GM23338 (cell line): ENCODE measurements at places on chromosomes 2 and 18. TPM values are rescaled to one million over a fixed set of nuclear protein-coding genes. Genes with fewer than 3 reads are reported as not detected.
A peak's percentile ranks its signal among the peaks of the same experiment; 100 is the strongest.

GRCh38 chr18:9681217-9681616 is 26.9 kb upstream of the RAB31 start:
- H3K4me3 ChIP-seq = no peak overlapping the region
- no peaks in the 10 kb centered on the region for H3K36me3 ChIP-seq
- H3K4me1 ChIP-seq = no peaks in the 10 kb centered on the region
- H3K27ac ChIP-seq = no peak overlapping the region

RAB31 gene
- 18.8 and 33.8 TPM in 2 replicates for total RNA-seq

- H3K27me3 ChIP-seq = no peaks in the 10 kb centered on the region
- H3K4me1 ChIP-seq = 0 out of 2 replicates have a peak, but pooled peaks cover 3% of the 10 kb centered on the region
- no peaks in the 10 kb centered on the region for H3K36me3 ChIP-seq
These were observed 262.5 kb upstream of the RAB6C start for GRCh38 chr2:129716781-129717559.

DNA sequence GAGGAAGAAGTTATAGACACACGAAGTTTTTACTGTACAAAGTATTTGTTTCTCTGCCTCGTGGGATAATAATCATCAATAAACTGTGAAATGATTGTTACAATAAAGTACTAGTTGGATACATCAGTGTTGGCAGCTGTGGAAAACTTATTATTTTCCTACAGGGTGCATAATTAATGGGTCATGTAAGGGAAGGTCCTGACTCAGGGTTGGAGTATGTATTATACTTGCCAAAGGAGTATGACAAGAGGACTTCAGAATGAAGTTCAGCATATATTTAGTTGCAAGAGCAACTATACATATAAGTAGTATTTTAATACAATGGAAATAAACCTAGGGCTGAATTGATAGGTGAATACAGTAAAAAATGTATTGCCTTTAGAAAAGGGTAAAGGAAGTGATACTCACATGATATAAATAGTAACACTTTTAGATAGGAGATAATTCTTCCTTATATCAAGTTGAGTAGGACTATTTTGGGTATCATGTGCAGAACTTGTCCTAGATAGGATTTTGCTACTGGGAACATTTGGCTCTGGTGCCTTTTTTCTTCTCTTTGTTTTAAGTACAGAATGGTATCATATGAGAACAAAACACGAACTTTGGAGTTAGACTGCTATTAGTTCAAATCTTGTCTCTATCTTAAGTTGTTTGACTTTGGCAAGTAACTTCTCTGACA is 79.1 kb downstream of the PLCL1 start:
- no peaks in the 10 kb centered on the region; the same call in 1 of the 2 replicates for H3K4me1 ChIP-seq
- H3K4me3 ChIP-seq = no peak overlapping the region
- DNase-seq = no peak
- no peaks in the 10 kb centered on the region for H3K27me3 ChIP-seq
- no peak overlapping the region for H3K27ac ChIP-seq
- no peaks in the 10 kb centered on the region for H3K36me3 ChIP-seq

GRCh38 chr18:55452123-55452611 is 135.8 kb downstream of the TCF4 start:
- no peak for DNase-seq
- H3K4me3 ChIP-seq = no peak overlapping the region

GRCh38 chr2:198326431-198326830 is 522.0 kb downstream of the PLCL1 start:
- no peaks in the 10 kb centered on the region for H3K4me1 ChIP-seq
- H3K27ac ChIP-seq = no peak overlapping the region
- H3K27me3 ChIP-seq = no peaks in the 10 kb centered on the region
- no peak overlapping the region for H3K4me3 ChIP-seq
- no peaks in the 10 kb centered on the region for H3K36me3 ChIP-seq

DNA sequence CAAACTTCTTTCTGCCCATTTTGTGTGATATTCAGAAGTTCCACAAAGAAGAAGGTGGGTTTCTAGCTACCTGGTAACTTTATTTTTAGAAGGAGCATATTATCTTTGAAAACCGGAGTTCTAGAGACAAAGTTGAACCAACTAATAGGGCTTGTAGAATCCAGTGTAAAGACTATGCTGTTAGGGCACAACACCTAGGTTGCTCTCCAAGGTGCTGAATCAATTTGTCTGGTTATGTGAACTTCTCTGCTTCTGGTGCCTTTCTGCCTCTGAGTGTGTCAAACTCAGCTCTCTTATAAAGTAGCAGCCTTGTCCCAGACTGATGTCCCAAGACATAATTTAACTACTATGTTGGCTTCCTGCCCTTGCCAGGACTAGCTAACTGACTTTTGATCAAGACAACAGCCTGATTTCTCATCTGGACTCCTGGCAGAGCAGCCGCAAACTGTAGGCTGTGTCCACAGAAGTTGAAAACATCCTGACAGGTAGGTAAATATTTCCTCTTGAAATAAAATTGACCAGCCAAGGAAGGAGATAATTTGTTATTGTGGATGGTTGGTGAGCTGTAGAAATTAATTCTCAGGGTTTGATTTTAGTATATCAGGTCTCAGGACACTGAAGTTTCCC is 119.4 kb downstream of the CYRIA start:
- H3K36me3 ChIP-seq = no peaks in the 10 kb centered on the region
- no peaks in the 10 kb centered on the region for H3K27me3 ChIP-seq
- peak; percentile 90 for DNase-seq
- no peak overlapping the region for H3K4me3 ChIP-seq
- H3K27ac ChIP-seq = no peak overlapping the region

GRCh38 chr2:18123577-18123976 is 245.1 kb downstream of the KCNS3 start:
- no peaks in the 10 kb centered on the region for H3K36me3 ChIP-seq
- H3K4me1 ChIP-seq = no peaks in the 10 kb centered on the region
- no peak overlapping the region for H3K4me3 ChIP-seq
- H3K27me3 ChIP-seq = no peaks in the 10 kb centered on the region
- no peak for DNase-seq
